ENCODE measurements at places on chromosomes 3 and 15.

- no peak for DNase-seq
These were observed 54.3 kb downstream of the IMPG2 start for GRCh38 chr3:101266071-101266470.

GRCh38 chr3:155096303-155097008, 16.3 kb downstream of the MME start:
- DNase-seq = no peak

GRCh38 chr15:39789736-39790135, 7.1 kb upstream of the FSIP1 start:
- DNase-seq = no peak

DNA sequence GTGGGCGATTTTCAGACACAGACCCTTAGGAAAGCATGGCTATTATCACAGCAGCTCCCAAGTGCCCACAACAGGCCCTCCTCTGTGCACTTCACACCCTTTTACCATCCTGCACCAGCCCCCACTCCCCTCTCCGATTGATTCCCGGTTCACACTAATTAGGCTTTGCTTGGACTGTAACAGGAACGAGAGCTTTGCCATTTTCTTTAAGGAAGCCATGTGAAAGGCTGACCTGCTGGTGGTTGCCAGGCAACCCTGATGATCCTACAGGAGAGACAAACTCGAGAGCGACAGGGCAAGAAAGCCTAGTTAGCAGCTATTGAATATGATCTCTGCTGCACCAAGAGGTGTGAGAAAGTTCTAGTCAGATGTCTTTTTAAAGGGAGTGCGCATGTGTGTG, 28.2 kb upstream of the DET1 start:
- DNase-seq = no peak

DNA sequence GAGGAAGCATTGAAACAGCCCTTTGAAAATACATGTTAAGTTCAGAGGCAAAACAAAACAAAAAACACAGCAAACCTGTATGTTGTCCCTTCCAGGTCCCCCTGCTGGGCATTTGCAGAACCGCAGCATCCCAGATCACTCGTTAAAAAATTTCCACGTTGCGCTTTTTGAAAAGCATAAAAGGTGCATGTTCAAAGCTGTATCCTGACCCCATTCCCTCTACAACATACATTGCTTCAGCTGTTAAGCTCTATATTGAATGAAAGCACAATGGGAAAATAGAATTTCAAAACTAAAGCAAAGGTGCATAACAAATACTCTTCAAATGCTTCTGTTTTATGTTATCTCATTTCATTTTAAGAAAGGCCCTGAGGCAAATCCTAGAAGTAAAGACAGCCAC, 328.3 kb downstream of the THSD4 start:
- no peak for DNase-seq

- no peak for DNase-seq
These were observed 56.1 kb downstream of the SYN2 start for GRCh38 chr3:12060139-12060845.

GRCh38 chr3:82044930-82045705, 283.7 kb upstream of the GBE1 start:
- no peak for DNase-seq

DNA sequence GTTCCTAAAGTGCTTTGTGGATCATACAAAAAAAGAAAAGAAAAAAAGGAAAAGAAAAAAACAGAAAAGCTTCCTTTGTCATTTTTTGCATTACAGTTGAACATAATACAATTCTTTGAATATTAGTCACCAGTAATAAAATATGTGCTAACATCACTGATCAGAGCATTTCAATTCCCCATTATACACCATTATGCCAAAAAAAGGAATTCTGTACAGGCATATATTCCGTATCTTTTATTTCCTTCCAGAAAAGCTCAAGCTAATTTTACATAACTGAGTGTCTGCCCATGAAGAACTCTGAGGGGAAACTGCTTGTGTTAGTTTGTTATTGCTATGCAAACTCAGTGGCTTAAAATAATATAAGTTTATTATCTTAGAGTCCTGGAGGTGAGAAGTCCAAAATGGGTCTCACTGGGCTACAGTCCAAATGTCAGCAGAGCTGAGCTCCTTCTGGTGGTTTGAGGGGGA, 377.9 kb downstream of the GAP43 start:
- DNase-seq = no peak

DNA sequence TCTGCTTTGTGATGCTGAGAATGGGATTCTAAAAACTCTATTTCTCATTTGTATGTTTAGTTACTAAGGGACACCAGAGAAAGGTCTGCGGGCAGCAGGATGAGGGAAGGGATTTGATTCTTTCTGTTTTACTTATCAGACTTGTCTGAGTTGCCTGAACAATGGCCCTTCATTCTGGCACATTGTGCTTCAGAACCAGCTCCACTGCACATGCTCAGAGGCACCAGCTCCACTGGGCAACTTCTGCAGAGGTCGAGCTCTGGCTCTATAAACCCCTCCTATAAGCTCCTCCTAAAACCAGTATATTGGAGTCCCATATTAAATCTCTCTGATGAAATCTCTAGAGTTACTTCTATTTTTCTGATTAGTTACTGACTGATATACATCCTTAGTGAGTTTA, 453.2 kb upstream of the CDIN1 start:
- no peak for DNase-seq

GRCh38 chr3:131491775-131492174, 11.0 kb downstream of the MRPL3 start:
- no peak for DNase-seq

GRCh38 chr3:36475558-36475957, 95.3 kb downstream of the STAC start:
- DNase-seq = no peak

DNA sequence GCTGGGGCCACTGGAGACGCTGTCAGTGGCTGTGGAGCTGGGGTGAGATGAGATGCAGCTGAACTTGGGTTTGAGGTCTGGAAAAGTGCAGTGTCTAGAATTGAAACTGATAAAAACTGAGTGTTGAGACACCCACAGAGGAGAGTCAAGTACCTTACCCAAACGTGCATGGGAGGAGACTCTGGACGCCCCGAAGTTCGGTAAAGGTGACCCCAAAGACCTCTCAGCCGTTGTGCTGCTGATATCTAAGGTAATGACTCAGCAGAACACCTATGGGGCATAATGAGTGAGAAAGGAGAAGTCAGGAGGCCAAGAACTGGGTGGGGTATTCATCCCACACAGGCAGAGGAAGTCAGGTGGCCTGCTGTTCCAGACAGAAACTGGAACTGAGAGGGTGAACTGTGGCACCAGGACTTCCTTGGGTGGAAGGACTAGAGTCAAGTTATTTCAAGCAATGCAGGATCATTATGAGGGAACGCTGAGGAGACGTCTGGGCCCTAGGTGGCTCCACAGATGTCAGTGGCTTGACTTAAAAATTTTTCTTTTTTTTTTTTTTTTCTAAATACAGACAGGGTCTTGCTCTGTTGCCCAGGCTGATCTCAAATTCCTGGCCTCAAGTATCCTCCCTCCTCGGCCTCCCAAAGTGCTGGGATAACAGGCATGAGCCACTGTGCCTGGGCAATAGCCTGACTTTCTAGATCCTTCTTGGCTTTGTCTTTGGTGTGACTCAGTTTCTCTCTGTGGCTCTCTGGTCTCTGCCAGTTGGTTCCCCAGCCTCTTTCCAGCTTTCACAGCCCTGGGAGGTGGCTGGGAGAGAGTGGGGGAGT, 67.6 kb upstream of the GCNT3 start:
- DNase-seq = no peak

GRCh38 chr3:113241292-113242095, 30.1 kb downstream of the BOC start:
- no peak for DNase-seq

DNA sequence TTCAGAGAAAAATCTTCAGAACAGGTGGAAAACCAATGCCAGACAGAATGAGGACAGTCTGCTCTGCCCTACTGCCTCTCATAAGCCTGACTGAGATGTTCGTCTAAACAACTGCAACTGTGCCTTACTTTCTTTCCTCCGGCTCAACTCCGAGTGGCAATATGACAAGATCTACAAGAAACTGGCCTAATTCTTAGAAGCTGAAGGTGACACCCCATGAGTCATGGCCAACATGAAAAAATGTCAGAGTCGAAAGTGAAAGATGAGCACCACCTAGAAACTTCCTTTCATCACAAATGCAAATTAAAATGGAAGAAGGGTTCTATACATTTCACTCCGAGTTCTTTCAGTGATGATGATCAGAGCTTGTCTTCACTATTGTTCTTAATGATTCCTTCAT, 12.9 kb downstream of the PCYT1A start:
- DNase-seq = no peak

- DNase-seq = no peak
These were observed 25.6 kb downstream of the FAM43A start for GRCh38 chr3:194711286-194711685.

DNA sequence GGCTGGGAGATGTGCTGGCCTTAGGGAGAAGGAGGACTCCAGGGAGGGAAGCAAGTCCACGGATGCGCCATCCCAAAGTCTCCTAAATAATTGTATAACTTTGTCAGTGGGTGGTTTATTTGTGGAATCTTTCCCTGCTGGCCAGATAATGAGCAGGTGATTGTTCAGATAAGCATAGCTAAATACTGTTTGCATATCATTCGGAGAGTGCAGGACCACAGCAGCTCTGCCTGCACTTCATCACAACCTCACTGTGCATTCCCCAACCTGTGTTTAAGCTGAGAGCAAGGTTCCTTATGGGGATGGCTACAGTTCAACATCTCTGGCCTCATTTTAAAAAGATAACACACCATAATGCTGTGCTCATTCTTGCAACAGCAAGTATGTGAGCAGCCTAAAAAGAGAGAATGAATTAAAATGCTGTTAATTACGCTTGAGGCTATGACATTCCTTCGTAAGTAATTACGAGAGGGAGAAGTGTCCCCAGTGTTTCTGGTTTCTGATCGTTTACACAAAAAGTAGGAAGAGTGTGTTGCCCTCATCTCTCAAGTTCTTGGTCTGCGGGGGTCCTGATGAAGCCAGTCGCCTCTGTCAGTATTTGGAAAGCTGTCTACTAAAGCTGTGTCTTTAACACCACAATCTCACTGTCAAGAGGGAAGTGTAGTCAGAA, 272.0 kb upstream of the RORA start:
- DNase-seq = no peak

DNA sequence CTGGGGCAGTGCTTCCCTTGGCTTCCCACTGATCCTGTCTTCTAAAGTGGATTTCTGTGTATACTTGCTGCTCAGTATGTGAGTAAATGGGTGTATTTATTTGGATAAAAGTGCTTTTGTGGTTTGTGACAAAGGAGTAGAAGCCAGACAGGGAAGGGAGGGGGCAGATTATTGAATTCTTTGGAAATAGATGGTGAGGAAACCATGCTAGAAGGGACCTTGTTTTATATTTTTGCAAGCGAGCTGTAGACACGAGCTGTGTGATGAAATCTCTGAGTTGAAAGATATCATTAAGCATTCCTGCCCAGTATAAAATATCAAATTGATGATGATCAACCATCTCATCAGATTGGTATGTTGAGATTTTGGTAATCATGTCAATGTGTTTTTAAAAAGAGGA, 68.9 kb downstream of the DUT start:
- no peak for DNase-seq

- DNase-seq = peak; percentile 39
These were observed 18.7 kb downstream of the AP3S2 start for GRCh38 chr15:89874926-89875564.

- no peak for DNase-seq
These were observed 466.8 kb upstream of the EPHA3 start for GRCh38 chr3:88640581-88640980.

GRCh38 chr15:87579537-87579936, 677.0 kb downstream of the NTRK3 start:
- no peak for DNase-seq

DNA sequence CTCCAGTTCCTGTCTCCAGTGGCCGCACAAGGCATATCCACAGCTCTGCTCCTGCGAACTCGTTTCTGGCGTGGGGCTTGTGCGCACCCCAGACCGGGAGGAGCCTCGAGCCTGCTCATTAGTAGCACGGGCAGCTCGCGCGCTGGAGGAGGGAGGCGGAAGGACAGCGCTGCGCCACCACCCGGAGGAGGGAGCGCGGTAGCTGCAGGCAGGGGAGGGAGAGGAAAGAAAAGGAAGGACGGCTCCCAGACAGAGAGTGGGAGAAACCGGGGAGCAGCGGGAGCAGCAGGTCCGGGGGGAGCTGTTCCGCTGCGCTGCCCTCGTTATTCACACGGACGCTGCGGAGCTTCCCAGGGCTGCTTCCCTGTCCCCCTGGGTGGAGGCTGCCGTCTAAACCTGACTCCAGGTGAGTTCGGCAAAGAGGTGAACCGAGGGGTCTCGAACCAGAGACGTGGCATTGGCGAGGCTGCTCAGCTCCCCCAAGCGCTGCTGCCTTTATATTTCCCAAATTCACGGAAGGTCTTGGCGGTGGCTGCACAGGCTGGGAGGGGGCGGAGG, 121.3 kb upstream of the ZNF717 start:
- DNase-seq = peak; percentile 4
